NK-92 treated with Interleukin-12 subunit alpha and Interleukin-12 subunit beta, amount 100 ng/mL, for 24 hours (cell line): ENCODE measurements at places on chromosomes 16 and 17.

DNA sequence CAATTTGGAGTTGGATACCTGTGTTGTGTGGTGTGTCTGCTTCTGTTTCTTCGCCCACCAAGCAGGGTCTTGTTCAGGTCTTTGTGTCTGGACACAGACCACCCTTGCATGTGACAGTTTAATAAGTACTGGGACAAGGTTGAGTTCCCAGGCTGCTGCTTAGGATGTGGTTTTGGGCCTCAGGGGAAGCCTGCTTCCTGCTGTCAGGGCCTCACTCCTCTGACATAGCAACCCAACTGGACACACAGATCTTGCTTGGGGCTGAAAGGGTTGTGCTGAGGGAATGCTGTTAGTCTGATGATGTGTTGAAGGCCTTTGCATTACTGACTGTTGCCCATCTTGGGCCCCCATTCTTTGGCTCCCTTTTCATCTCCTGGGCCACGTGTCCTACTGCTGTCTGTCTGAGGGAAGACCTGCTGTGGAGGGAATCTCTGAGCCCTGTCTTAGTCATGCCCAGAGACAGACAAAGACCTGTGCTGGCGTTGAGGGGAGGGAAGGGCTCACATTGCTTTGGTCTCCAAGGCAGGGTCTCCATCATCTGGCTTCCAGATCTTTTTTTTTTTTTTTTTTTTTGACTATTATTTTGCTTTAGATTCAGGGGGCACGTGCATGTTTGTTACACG, 4.7 kb upstream of the TGFB1I1 start:
- no peak for DNase-seq

- no peak for DNase-seq
Measured at GRCh38 chr16:81987706-81988105, 23.6 kb downstream of the SDR42E1 start.

DNA sequence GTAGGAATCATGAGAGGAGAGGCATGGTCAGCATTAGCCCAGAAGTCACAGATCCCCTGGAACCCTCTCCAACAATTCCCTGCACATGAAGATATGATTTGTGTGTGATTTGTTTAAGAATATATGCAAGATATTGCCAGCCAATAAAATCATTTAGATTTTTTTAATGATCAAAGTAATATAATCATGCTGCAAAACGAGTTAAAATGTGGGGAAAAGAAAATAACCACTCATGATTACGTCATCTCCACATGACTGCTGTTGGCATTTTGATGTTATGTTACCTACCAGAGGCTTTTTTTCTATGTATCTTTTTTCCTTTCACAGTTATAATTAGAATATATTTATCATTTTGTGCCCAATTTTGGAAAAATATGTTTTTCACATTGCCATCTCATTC, 22.4 kb downstream of the SLC35G3 start:
- no peak for DNase-seq

DNA sequence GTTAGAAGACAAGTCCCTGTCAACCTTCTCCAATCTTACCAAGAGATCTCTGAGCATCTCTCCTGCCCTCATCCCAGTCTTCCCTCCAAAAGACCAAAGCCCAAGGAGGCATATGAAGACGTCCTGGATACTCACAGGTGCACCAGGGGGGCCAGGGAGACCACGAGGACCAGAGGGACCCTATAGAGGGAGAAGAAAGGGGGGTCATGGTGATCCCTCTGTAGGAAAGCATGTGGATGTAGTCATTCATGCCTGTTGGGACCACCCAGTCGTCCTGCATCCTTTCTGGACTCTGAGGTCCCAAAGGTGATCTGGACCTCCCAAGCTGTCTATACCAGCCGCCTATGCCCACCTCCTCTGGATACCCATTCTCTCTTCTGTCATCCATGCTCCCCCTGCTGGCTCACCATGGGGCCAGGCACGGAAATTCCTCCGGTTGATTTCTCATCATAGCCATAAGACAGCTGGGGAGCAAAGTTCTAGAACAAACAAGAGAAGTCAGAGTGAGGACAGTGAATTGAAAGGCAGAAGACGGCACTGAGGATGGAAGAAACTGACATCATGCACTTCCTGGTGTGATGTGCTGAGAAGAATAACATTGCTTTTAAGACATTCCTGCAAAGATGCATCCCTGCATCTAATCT, 3.3 kb downstream of the COL1A1 start:
- peak; percentile 17 for DNase-seq

- DNase-seq: no peak
Measured at GRCh38 chr17:72046643-72047612, 73.9 kb upstream of the SOX9 start.

GRCh38 chr17:6853764-6854442, 22.4 kb upstream of the TEKT1 start:
- DNase-seq: no peak

DNA sequence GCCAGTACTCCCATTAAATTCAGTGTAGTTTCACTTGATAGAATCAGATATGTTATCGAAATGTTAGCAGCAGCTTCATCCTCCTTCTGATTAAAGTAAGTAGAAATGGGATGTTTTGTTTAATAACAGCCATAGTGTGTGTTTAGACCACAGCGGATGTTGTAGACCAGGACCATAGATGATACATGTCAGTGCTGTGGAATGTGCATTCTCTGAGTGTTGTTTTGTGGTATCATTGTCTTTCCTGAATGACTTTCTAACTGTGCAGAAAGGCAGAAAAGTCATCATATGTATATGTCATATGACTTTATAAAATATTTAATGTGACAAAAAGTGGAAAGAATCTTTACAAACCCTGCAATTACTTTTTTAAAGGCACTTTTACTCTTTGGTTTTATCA, 55.6 kb downstream of the CYLD start:
- DNase-seq: no peak

- DNase-seq: no peak
Measured at GRCh38 chr17:66076546-66077190, 115.3 kb downstream of the CEP112 start.

DNA sequence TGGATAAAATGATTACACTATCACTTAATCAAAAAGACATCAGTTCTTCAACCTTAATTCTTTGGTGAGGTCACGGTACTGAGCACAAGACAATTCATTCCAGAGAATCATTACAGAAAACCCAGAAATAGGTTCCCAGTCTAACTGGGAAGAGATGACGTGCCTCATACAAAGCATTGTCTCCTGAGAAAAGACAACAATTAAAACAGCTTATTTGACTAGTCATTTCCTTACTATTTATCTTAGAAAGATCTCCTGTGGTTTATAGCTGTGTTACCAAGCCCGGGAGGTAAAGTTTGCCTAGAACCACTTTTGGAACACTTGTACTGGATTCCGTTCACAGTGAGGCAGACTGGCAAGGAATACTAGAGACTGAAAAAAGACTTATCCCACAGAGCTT, 5.1 kb downstream of the PHF12 start:
- no peak for DNase-seq

DNA sequence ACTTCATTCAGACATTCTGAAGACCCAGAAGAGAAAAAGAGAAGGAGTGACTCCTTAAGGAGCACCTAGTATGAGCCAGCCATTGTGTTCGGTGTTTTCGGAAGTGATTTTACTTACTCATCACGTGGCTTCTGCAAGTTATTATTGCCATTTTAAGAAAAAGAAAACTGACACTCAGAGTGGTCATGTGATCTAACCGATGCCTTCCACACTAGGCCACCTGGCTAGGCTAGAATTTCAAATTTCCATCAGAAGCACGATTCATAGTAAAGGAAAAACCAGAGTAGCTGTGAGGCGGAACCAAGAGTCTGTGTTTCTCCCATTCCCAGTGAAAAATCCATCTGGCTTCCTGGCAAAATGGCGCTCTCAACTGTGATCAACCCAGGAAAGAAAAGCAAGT, 32.0 kb downstream of the GTF3C1 start:
- no peak for DNase-seq

DNA sequence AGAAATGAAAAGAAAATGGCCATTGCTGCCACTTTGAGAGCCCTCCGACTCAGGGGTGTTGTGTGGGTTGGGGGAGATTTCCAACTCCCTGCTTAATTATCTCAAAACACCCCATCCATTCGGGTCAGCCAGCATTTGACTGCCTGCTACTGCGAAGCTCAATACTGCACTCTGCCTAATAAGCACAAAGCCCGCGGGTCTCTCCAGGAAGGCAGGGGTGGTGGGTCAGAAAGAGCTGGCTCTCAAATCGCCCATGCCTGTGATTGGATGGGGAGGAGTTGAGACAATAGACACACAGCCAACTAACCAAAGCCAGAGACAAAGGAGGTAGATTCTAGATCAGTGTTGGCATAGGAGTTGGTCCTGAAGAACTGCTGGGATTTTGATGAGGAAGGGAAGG, 2.3 kb upstream of the XAF1 start:
- DNase-seq: no peak

- no peak for DNase-seq
Measured at GRCh38 chr16:87436225-87437172, 44.4 kb downstream of the MAP1LC3B start.
